Suppressor macrophage (primary cell): ENCODE measurements at places on chromosomes 7 and 10.

DNA sequence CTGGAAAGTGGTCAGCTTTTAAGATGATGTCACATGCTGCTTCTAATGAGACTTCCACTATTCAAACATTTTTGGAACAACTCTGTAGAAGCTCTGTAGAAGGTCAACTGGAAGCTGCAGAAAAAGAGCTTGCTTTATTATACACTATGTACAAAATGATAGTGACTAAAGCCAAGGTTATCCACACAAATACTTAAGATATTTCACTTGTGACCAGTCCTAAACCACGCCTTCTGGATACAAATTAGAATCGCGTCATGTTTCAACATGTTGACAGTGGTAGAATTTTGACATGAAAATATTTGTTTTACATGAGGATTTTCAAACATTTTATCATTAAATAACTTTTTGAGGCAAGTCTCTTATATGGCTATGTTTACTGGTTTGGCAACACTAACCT lies 499.6 kb upstream of the PHF14 start:
- DNase-seq: no peak

DNA sequence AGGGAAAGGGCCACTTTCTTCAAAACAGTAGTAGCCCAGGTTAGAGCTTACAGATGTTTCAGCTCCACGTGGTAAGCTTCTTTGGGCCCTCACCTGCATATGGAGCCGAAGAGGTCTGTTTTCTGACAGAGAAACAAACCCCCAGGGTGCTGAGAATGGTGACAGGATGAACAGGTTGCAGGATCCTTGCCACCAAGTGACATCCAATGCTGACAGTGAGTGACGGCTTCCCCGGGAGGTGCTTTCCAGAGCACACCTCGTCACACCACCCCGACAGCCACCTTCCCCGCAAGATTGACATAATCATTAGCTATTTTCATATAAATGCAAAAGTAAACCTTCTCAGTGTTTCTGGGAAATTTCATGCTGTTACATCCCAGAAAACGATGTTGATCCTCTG lies 109.3 kb upstream of the BTBD16 start:
- no peak for DNase-seq

DNA sequence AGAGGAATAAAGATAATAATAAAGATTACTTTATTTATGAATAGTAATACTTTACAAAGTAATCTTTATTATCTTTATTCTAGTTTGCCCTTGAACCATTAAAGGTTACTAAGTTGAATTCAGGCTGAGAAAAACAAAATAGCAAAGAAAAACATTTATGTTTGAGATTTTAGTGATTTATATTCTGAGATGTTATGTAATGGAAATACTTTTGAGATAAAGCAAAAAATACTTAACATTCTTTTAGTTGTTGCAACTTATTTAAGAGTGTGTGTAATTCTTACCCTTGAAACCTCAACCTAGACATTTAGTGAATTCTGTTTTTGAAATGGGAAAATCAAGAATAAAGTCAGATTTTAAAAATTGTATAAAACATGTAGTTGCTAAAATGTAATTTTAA lies 40.0 kb downstream of the MINPP1 start:
- no peak for DNase-seq

DNA sequence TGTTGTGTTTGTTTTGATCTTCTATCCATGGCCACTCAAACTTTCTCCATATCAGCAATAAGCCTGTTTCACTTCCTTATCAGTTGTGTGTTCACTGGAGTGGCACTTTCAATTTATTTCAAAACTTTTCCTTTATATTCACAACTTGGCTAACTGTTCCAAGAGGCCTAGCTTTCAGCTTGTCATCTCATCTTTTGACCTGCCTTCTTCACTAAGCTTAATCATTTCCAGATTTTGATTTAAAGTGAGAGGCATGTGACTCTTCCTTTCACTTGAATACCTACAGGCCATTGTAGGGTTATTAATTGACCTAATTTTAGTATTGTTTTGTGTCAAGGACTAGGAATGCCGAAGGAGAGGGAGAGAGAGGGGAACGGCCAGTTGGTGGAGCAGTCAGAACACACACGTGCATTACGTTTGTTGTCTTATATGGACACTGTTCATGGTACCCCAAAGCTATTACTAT lies 5.5 kb upstream of the GNAT3 start:
- DNase-seq: no peak

GRCh38 chr10:110827410-110827809 lies 44.3 kb upstream of the PDCD4 start:
- no peak for DNase-seq

DNA sequence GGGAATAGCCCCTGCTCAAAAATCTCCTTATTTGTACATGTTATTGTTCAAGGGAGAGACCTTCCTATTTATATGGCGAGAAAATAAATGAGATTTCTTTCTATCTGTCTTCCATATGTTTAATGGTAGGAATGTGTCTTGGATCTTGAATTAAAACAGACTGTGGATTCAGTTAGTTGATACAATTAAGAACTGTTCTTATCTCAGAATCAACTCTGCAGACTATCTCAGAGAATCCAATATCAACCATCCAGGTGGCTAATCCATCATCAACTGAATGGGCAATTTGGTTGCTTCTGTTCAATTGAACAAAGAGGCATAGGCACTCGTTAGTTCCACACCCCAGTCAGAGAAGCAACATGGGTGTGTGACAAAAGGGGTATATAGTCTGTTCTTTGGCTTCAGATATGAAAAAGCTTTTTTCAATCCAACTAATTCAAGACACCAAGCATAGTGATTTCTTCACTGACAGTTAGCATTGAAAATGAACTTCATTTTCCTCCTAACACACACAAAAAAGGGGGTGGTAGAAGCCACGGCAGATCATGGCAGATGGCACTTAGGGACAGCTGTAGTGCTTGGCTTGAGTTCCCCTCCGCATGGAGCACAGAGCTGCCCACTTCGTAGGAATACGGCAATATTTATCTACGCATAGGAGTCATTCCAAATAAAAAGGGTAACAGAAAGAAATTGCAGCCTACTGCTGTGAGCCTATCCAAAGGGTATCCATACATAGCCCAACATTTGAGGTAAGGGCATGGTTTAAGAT lies 135.9 kb downstream of the KIAA1217 start:
- no peak for DNase-seq

DNA sequence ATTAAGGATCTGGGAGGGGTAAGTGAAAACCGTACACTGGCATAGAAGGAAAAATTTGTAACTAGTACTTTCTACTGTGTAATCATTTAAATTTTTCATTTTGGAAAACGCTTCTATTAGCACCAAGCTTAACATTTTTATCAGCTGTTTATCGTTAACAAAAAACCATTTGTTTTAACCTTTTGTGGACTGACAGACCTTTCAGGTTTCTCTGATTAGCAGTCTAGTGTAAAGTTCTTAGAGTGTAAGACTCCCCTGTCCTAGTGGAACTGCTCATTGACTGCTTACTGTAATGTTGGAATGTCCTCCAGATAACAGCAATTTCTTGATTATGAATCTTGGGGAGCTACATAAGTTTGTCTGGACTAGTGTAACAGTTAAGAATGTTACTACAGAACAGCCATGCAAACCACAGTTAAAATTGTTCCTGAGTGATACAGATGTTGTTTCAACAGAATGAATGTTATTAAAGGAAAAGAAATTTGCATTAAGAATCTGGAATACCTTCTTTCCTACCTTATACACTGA lies 2.0 kb downstream of the DBF4 start:
- DNase-seq: no peak

GRCh38 chr7:157151626-157152339 lies 13.1 kb downstream of the UBE3C start:
- no peak for DNase-seq

DNA sequence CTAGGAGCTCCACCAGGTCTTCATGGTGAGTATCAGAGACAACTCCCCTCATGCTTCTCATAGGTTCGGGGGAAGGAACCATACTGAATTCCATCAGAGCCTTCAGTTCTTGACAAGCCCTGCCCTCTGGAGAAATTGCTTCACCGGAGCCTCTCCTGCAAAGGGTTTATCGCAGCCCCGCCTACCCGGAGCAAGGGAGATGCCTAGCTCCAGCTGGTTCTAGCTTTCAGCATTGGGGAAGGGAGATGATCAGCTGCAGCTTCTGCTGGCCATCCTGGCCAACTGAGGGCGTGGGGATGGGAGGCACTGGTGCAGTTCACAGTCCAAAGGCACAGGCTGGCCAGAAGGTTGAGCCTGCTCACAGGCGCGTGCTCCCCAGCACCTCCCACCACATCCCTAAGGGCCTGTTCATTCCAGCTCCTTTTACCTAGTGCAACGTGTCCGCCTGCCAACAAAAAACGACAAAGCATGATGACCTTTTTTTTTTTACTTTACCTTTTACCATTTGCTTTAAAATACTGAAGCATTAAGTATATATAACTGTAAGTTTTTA lies 31.2 kb downstream of the LANCL2 start:
- DNase-seq: no peak

DNA sequence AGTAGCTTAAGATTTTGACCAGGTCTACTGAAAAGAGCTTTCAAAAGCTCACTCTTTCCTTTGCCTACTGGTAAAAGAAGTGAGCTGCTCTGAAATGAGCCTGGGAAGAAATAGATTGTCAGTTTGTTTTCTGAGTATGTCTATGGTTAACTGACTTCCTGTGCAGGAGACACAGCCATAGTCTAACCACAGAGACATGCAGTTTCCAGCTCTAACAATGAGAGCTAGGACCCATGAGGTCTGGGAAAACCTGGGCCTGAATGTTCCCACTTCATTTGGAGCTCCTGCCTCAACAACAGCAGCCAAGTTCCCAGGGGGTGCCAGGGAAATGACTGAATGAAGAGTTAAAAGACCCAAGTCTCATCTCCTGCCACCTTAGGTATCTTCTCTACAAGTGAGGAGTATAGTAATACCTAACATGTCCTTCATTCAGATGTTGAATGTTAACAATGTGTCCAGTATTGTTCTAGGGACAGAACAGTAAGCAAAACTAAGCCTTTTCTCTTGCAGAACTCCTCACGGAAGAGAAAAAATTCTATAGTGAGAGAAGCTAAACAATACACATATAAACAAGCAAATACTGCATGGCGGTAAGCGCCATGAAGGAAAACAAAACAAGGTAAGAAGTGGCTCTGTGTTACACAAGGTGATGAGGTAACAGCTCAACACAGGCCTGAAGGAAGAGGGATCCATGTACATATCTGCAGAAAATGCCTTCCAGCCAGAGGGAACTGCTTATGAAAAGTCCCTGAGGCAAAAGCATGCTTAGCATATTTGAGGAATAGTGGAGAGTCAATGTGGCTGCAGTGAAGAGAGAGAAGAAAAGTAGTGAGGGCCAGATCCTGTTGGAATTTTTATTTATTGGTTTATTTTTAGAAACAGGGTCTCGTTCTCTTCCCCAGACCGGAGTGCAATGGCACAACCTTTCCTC lies 26.4 kb upstream of the ANKRD1 start:
- DNase-seq: no peak

DNA sequence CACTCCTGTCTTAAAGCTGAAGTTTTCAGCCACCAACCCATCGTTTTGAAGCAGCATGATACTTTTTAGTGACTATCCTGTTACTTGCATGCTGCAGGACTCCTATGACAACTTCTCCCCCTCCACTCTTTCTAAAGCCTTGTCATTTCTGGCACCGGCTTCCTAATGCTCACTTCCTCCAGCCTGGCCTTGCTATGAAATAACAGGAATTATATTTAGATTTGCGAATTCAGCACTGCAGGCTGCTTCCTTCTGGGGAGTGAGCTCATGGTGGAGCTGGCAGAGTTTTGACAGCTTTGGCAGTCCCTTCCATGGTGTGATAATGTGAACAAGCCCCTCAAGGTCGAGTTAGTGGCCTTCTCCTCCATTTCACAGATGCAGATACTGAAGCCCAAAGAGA lies 13.4 kb downstream of the BLNK start:
- DNase-seq: peak; percentile 93

DNA sequence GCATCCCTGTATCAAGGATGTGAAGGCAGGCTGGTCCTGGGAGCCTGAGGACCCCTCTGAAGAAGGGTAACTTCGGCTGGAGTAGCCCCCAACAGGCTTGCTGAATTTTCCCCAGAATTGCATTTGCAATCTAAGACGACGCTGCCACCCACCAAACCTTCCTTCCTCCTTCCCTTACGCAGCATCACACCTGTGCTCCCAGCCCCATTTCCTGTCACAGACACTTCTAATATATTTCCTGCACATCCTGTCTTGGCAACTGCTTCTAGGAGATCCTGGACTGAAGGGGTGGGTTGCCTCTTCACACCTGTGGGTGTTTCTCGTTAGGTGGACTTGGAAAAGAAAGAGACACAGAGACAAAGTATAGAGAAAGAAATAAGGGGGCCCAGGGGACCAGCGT lies 9.4 kb upstream of the PGAM1 start:
- DNase-seq: no peak

DNA sequence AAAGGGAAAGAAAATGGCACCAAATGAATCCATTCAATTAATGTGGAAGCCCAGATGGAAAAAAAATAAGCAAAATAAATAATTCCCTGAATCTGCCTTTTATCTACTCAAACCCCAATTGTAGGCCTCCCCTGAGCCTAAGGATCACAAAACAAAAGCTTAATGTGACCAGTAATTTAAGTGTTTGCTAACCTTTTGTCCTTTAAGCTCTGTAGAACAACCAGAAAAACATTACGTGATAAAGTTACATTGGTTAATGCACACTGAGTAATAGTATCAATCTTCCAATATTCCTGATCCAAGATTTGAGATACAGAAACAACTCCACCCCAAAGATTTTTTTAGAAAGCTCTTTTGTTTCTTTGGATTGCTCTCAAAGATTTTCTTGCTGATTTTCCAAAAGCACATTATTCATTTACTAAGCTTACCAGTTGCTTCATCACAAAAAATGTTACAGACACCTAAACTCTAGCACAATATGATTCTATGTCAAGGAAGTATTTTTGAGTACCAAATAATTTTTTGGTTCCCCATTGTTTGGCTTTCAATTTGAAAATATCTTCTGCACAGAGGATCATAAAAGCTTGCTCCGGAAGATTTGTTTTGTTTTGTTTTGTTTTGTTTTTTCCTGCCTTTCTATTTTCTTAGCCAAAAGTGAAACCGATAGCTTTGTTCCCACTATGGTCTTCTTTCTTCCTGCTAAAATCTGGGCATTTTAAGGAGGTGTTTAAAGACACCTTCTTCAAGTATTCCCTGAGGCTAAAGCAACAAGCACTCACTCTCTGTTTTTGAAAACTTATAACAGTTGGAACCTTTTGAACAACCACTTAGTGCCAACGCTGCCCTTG lies 54.2 kb downstream of the TRIL start:
- no peak for DNase-seq

GRCh38 chr10:119431034-119431772 lies 111.3 kb downstream of the RGS10 start:
- no peak for DNase-seq
